ENCODE measurements at places on chromosomes 2 and 18.

DNA sequence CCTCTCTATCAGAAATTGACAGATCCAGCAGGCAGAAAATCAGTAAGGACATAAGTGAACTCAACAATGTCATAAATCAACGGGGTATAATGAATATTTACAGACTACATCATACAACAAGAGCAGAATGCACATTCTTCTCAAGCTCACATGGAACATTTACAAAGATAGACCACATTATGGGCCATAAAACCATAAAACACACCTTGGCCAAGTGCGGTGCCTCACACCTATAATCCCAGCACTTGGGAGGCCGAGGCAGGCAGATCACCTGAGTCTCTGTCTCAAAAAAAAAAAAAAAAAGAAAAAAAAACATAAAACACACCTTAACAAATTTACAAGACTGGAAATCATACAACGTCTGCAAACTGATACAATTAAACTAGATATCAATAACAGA lies 36.7 kb downstream of the FBXO15 start:
- no peak for DNase-seq

DNA sequence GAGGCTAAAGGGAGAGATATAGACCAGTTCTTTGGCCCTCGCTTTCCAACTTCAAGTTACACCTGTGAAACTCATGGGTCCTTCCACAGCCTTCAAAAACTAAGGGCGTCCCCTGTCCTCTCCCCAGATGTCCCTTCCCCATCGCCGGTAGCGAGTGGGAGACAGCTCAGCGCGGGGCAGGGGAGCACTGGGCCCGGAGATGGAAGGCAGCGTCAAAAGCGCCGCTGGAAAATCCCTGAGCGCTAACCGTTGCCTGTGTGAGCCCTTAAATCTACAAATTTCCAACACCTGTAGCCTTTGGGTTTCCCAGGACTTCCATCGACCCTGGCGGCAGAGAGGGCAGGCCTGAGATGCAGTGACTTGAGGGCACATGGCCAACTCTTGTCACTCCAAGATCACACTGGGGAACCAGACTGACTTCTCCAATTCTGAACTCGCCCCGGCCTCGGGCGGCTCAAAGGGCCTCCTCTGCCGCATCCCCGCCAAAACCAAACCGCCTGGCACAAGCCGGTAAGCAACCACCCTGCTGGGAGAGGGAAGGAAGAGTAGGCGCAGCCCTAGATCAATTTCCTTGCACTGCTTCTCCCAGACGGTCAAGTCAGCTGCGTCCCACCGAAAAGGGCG lies 879 bp upstream of the EPAS1 start:
- DNase-seq = peak; percentile 12

DNA sequence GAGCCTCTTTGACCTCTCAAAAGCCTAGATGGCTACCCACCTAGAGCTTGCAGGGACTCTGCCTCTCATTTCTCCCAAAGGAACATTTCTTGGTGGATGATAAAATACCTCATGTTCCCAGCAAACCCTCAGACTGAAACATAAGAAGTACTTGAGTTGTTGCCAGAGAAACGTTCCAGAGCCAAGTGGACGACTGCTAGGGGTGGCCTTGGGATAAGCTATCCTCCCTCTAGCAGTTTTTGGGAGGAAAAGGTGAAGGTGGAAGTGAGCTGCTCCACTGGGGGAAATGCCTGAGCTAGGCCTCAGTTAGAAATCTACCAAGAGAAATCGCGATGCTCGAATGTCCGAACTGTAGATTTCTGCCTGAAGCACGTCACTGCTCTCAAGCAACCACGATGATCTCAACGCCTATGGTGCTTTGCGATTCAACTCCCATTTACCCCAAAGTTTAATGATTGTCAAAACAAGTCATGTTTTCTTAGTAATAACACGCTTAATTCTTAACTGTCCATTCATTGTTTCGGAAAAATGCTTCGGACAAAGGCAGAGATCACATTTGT lies 91.5 kb downstream of the CCBE1 start:
- no peak for DNase-seq

DNA sequence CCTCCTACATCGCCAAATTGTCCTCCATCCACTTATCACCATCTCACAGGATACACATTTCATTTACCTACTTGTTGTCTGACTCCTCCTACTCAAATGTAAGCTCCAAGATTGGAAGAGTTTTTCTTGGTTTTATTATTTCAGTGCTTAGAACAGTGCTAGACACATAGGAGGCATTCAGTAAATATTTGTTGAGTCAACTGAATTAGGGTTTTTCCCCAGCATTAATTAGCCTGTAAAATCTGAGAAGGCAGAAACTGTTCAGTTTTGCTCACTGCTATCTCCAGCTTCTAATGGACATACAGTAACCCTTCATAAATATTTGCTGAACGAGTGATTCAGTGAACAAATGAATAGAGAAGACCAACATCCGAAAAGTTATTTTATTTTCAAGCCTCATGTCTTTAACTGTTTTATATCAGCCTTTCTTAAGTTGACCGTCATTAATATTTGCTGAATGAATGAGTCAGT lies 800 bp downstream of the TTC21B start:
- no peak for DNase-seq

GRCh38 chr2:133420788-133421187 lies 147.5 kb downstream of the NCKAP5 start:
- DNase-seq = no peak

DNA sequence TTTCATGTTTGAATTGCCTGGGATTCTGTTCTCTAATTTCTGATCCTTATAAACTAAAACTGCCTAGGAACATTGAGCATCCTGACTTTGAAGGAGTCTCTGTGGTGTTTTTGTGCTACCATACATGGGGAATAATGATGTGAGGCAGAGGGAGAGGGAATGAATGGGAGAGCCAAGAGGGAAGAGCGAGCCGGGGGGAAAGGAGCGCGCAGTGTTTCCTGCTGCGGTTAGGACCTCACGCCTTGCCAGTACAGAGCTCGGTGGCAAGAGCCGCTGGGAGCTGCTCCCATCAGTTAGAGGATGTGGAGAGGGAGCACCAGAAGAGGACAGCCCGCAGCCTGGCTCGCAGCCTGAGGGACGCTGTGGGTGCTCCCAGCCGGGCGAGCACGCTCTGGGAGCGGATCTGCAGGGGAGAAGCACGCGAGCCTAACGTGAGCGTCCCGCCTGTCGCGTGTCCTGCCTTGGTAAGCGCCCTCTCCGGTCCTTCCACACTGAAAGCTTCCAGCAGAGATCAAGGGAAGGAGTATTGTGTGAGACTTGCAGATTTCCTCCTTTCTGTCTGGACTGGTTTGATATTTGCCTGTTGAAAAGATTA lies 114.7 kb downstream of the FAM210A start:
- peak; percentile 22 for DNase-seq

DNA sequence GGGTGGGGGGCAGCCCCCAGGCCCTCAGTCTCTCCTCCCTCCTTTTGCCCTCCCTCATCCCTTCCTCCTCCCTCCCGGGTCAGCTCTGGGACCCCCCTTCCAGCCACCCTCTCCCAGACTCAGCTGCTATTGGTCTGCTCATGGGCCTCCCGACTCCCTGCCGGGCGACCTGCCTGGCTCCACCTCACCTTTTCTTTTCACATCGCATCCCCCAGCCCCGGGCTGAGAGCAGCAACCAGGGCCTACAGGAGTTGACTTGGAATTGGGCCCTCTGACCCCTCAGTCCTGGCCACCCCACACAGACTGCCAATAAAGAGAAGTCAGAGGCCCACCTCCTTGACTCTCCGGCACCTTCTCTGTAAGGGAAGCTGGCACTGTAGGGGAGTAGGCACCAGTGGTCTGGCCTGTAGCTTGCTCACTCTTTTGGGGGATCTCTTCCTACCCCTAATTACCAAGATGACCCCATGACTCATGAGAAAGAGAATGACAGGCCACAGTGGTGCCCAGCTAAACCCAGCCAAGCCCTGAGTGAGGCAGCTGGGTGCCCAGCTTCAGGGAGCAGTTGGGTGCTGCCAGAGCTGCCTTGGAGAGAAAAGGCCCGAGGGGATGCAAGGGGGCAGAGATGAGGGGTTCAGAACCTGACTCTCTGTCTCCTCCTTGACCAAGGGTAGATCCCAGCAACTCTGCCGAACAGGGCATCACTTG lies 2.0 kb upstream of the ECEL1 start:
- no peak for DNase-seq

DNA sequence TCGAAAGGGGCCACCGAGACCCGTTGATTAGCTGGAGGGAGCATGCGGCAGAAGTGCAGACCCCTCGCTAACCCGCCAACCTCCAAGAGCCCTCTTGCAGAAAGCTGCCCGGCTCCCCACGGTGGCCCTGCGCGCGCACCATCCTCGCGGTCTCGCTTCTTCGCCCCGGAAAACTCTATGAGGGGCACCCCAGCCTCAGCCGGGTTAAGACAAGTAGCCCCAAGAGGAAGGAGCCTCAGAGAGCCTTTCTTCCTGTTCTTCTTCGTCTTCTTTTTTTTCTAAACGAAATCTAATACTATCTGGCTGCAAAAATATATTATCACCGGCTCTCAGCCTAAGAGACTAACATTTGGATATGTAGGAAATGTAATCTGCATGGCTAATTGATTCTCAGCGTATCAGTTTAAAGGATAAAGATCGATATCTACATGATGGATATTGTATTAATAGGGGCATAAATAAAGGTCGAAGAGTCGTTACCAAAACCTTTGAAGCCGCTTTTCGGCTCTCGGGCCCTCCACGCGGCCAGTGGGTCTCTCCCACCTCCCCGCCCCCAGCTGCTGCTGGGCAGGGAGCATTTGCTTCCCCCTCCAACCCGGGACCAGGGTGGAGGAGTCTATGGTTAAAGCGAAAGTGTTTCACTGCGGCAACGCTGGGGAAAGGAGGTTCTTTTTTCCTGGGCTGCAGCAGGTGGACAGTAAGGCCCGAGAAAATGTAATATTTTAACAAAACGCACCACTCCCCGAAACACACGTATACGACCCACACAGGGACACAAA lies 6.1 kb upstream of the PAX3 start:
- DNase-seq = no peak

DNA sequence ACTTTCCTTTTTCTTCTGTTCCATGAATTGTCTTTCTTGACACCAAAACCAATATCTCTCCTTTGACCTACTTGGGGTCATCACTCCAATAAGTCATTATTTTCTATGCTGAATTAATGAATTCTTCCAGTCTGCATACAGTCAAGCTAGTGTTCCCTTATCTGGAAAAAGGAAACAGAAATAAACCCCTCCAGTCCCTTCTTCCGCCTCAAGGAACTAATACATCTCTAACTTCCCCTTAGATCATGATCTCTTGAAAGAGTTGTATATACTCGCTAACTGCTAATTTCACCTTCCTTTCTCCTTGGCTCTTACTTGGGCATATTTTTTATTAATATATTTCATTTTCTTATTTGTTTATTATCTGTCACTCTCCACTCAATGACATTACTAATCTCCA lies 7.3 kb upstream of the ARHGAP15 start:
- no peak for DNase-seq

GRCh38 chr2:25608718-25609117 lies 64.7 kb downstream of the DTNB start:
- no peak for DNase-seq

DNA sequence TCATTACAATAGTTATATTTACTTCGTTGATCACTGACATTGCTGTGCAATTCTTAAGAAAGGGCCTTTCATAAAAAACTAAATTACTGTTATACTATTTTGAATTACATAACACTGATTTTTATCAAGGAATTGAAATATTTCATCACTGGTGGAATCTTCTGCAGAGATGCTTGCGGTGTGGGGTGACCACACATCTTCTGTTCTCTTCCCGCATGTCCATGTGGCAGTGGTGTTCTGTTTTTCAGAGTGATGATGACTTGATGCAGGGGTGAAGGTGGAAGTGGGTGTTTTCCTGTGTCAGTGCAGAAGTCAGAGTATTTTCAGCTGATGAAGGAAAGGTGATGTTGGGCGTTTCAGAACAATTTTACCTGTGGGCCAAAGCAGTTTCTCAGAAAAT lies 7.0 kb downstream of the CNDP2 start:
- DNase-seq = no peak

DNA sequence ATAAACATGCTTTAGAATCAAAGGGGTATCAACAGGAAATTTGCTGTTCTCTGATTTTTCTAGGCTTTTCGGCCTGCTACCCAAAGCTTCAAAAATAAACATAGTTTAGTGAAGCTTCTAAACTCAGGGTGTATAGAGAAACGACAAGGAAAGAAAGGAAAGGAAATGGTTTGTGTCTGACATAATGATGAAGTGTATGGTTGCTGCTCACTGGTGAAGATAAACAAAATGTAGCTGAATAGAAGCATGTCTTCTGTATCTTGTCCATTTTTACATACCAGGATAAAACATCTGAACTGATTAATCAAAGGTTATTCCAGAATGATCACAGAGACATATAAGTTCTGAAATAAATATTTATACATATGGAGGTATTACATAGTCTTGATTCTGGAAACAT lies 1324.6 kb upstream of the NRXN1 start:
- DNase-seq = no peak

- DNase-seq = no peak
Measured at GRCh38 chr18:74529378-74529777, 4.9 kb upstream of the CNDP1 start.

Measured in T-helper 2 cell treated with Interferon-gamma antibody and Interleukin-4, amounts not matched to agents 5 μg/mL and 100 μg/mL, for 36 hours (primary cell).